ENCODE measurements at places on chromosomes 12 and 14.

- DNase-seq: peak; percentile 86
Observed at GRCh38 chr14:106308839-106309389, 782.5 kb downstream of the TMEM121 start.

DNA sequence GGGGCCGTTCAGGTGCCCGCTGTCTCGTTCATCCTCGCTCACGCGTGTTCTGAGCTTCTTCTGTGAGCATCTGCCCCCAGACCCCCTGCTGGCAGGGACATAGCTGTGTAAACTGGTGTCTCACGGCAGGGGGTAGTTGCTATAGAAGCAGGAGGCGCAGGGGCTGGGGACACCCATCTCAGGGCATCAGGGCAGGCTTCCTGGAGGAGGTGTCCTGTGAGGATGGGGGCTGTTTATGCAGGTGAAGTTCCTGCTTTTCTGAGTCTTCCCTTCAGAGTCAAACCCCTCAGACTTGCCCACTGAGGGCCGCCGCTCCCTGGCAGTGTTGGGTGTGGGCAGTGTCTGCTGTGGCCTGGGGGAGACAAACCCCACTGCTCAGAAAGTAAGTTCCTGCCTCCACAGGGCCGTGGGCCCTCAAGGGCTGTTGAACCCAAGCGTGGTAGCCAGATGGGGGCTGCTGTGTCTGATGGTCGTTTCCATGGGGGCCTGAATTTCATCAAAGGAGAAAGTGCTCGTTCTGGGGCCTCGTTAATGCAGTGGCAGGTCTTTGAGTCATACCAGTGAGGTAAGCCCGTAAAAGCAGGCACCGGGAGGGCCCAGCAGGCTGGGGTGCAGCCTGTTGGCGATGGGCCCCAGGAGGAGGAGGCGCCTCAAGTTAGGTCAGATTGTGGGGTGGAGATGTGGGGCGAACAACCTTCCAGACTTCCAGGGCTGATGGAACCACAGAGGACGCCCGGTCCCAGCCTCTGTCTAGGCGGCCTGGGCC lies 23.4 kb downstream of the KIF26A start:
- peak; percentile 64 for DNase-seq

GRCh38 chr12:69822201-69822860 lies 2.7 kb upstream of the MYRFL start:
- no peak for DNase-seq

DNA sequence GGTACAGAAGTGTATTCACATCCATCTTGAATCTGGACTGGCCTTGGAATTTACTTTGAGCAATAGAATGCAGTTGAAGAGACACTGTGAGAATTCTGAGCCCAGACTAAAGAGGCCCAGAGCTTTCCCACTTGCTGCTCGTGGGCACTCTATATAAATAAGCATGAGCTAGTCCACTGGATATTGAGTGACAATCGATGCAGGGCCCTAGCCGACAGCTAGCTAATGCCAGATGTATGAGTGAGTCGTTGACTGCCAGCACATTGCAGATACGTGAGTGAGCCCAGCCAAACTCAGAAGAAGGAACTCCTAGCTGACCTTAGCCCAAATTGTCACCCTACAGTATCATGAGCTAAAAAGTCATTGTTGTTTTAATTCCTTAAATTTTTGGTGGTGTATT lies 24.9 kb downstream of the NAV3 start:
- DNase-seq: no peak

DNA sequence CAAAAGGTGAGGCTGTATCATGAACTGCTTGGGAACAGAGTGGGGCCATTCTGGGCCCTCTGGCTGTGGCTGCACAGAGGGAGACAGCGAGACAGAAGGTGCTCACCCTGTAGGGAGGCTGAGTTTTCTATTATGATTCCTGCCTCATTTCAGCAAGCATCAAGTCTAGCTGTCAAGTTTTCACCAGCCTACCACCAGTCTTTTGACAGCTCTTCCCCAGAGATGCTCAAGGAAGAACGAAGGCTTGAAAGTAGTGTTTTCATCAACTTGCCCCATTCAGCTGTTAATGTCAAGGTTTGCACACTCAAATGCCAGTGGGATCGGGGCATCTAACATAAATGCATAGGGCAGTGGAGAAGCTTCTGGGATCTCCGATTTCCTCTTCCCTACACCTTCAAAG lies 10.0 kb downstream of the FGF23 start:
- DNase-seq: no peak

DNA sequence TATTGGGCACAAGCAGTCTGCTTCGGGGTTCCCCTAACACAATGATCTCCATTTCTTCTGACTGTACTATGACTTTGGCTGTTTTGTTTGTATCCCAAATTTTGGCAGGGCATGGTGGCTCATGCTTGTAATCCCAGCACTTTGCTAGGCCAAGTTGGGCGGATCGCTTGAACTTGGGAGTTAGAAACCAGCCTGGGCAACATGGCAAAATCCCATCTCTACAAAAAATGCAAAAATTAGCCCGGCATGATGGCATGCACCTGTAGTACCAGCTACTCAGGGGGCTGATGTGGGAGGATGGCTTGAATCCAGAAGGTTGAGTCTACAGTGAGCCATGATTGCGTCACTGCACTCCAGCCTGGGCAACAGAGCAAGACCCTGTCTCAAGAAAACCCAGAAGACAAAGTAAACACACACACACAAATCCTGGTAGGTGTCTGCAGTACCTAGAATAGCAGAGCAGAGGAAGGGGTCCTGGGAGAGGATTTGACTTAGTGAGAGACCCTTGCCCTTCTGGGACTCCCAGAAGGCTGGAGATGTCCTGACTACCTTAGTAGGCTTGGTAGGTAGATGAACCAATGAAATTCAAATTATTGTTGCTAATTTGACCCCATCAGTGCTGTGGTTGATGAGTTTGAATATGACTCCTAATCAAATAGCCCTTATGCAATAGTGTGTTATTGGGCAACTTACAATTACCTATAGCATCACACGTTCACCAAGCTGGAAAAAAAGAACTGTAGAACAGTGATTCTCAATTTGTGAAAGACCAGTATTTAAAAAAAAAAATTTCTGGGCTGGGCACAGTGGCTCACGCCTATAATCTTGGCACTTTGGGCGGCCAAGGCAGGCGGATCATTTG lies 6.8 kb upstream of the AEBP2 start:
- DNase-seq: no peak
